CD4-positive, alpha-beta T cell treated with Interleukin-12 subunit alpha and Interleukin-12 subunit beta, for 1 hour (primary cell): ENCODE measurements at places on chromosomes 3 and 15.
A peak's percentile ranks its signal among the peaks of the same experiment; 100 is the strongest.

DNA sequence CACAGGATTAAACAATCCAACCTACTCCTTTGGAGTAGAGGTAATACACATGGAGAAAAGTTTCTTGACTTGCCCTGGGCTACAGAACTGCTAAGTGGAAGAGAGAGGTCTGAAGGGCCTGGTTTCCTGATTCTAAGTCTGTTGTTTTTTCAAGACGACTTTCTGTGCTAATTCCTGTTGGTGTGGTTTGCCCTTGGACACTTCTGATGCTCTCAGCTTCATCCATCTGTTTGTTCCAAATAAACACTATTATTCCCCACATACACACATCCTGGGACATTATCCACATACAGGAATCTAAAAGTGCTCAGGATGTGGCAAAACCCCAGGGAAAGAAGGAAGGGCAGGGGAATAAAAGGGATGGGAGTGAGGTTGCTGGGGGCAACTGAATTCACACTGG, 393.5 kb upstream of the TBL1XR1 start:
- DNase-seq = no peak

- DNase-seq = no peak
Observed at GRCh38 chr3:31038086-31038739, 143.8 kb upstream of the GADL1 start.

- peak; percentile 84 for DNase-seq
Observed at GRCh38 chr3:41117398-41117870, 81.9 kb upstream of the CTNNB1 start.

GRCh38 chr3:155871746-155872158, 1.3 kb downstream of the GMPS start:
- DNase-seq = peak; percentile 12

DNA sequence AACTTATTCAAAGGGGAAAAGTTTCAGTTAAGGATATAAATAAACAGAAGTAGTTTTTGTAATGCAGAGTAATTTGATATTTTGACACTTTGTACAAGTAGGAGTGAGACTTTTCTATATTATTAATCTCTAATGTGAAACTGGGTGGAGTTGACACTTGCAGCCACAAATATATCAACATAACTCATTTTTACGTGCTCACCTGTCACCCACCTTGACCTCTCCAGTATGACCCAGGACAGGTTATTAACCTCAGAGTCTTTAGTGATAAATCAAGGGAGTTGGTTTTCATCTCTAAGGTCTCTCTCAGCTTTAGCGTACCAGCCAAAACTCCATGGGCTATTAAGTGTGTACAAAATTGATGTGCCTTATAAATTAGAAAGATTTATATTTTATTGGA, 7.4 kb downstream of the CRYBG3 start:
- DNase-seq = no peak

DNA sequence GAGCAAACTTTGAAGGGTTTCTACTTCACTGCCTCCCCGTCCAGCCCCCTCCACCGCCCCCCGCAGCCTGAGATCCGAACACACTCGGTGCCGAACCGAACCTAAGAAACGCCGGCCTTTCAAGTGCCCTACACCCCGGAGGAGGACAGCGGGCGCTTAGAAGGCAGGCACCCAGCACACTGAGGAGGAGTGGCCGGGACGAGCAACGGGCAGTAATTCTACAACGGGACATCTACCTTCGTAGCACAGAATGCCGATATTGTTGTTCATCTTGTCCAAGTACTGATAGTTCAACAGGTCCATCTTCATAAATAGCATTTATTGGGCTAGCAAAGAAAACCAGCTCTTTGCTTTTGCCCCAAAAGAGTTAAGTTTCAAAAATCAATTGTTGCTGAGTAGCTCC, 513 bp downstream of the VGLL4 start:
- DNase-seq = peak; percentile 19

GRCh38 chr15:78444255-78444654, 6.2 kb downstream of the IREB2 start:
- DNase-seq = no peak

- no peak for DNase-seq
Observed at GRCh38 chr3:12472796-12473195, 11.5 kb upstream of the TSEN2 start.

GRCh38 chr3:48278884-48279559, 38.1 kb downstream of the ZNF589 start:
- no peak for DNase-seq

GRCh38 chr15:29312387-29312786, 42.8 kb upstream of the NSMCE3 start:
- DNase-seq = no peak

- DNase-seq = no peak
Observed at GRCh38 chr15:85743392-85744055, 51.2 kb downstream of the KLHL25 start.

- DNase-seq = no peak
Observed at GRCh38 chr3:56838448-56838847, 36.7 kb upstream of the ARHGEF3 start.

GRCh38 chr3:196496183-196496582, 7.4 kb downstream of the RNF168 start:
- DNase-seq = no peak

- DNase-seq = no peak
Observed at GRCh38 chr3:56321892-56322291, 146.4 kb downstream of the ERC2 start.

DNA sequence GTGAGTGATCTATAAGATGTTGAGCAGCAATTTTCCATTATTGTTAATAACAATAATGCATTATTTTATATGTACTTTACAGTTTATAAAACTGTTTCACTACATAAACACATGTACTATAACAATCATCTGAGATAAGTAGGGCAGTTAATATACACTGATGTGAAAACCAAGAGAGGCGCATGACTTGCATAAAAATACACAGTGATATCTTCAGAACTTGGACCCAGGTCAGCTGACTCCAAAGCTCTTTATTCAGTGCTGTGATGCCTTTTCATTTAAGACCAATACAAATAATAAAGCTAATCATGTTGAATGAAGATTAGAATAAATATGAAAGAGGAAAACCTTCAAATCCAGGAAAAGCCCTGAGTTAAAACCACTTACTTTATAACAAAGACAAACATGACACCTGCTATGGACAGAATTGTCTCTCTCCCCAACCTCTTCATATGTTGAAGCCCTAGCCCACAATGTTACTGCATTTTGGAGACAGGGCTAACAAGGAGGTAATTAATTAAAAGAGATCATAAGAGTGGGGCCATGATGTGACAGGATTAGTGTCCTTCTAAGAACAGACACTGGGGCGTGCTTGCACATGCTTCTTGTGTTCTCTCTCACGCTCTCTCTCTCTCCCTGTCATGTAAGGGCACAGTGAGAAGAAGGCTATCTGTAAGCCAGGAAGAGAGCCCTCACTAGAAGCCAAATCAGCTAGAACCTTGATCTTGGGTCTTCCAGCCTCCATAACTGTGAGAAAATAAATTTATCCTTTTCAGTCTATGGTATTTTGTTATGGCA, 55.8 kb upstream of the TSPAN3 start:
- DNase-seq = no peak

DNA sequence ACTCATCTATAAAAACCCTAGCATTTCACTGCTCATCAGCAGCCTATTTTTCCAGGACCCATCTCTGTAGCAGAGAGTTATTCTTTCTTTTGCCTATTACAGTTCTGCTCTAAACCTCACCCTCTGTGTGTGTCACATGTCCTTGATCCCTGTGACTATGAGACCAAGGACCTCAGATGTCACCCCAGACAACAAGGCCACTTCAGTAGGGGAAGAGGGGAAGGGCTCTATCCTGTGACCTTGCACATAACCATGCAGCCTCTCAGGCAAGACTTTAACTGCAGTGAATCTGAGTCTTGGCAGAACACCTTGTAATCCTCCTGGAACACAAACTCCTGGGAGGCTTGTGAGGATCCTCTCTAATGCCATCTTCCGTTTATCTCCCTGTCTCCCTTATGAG, 4.4 kb upstream of the ZNF589 start:
- no peak for DNase-seq

GRCh38 chr3:185063431-185063830, 89.4 kb downstream of the C3orf70 start:
- DNase-seq = no peak

- DNase-seq = peak; percentile 55
Observed at GRCh38 chr15:67240235-67241131, 14.0 kb downstream of the AAGAB start.

DNA sequence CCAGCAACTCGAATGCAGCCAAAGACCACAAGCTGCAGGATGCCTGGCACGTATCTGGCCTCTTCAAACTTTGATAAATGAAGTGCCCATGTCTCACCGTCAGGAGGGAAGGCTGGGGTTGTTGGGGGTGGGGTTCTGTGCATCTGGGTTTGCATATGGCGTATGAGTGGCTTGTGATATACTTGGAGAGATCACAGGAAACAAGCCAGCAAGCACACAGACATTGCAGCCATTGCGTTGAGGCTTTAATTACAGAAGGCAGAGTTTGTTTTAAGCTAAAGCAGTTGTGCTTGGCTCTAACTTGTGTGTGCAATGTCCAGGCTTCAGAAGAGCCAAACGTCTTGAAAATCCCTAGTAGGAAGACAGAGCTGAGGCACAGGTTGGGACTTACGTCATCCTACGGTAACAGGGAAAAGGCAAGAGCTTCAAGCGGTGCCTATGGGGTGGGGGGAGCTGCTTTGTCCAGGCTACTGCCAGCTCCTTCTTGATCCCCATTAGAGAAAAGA, 109.2 kb downstream of the ASB7 start:
- no peak for DNase-seq

GRCh38 chr3:191005790-191006189, 143.3 kb upstream of the GMNC start:
- no peak for DNase-seq

- no peak for DNase-seq
Observed at GRCh38 chr15:38088971-38089370, 154.5 kb downstream of the TMCO5A start.

DNA sequence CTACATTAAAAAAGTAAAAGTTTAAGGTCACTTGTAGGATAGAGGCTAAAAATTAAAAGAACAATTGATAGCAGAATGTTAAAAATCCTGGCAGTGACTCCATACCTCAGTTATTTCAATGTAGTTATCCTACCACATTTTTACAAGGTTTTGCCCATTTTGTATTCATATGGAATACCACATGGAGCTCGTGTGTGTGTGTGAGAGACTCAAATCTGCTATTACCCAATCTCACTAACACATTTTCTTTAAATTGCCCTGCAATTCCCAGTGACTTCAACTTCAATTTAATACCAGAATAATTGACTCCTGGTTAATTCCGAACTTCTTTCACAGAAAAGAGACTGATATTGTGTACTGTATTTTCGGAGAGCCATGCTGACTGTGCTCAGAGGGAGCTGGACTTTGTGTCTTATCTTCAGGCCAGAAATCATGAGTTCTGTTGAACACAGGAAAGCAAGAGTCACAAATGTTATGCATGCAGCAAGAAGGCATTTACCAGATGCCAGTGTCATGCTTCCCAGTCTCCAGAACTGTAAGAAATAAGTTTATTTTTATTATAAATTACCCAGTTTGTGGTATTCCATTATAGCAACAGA, 529.0 kb upstream of the NECTIN3 start:
- DNase-seq = no peak

DNA sequence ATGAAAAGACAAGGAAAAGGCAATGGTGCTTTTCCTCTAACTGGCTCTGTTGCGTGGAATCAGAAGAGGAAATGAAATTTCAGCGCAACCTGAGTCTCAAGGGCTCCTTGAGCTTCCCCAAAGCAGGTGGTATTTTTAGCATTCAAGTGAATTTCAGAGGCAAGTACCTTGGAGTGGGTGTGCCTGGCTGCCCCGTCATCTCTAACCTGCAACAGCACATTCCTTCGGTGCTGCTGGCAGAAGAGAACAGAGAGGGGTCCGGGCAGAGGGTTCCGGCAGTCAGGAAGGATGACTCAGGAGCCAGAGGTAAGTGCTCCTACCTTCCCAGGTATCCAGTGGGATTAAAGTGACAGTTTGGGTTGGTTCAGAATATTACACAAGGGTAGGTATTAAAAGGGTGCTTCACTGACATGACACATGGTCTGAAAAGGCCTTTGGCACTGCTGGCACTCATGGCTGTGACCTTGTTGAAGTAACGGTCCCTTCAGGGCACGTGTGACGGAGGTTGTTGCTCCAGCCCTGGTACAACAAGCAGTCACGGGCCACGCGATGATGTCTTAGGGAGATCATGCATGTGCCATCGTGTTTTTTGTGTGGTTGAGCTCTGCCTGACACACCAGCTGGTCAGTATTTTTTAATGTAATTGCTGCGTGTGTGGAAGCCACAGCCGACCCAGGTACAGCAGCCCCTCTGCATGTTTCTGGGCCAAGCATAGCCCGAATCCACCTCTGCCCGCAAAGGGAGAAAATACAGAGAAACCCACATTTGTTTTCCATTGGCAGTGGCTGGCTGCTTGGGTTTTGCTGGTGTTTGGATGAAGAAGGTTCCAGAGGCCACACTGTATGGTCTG, 75.7 kb downstream of the LRRK1 start:
- DNase-seq = no peak

DNA sequence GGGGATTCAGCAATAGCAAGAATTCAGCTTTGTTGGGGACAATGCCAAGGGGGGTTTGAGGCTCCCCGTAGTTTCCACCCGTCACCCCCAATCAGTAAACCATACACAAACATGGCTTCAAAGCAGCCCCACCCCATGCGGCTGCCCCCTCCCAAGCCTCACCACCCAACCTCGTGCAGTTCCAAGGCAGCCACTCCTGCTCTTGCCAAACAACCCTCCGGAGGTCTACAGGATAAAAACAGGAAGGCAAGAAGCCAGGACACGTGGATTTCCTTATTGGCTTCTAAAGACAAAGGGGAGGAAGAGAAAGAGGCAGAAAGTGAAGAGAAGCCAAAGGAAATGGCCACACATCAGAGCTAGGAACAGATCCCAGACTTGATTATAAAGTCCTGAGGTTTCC, 121.1 kb downstream of the SHQ1 start:
- no peak for DNase-seq

- no peak for DNase-seq
Observed at GRCh38 chr3:161548301-161548700, 51.7 kb downstream of the OTOL1 start.

GRCh38 chr3:6251612-6252400, 609.1 kb upstream of the GRM7 start:
- no peak for DNase-seq

DNA sequence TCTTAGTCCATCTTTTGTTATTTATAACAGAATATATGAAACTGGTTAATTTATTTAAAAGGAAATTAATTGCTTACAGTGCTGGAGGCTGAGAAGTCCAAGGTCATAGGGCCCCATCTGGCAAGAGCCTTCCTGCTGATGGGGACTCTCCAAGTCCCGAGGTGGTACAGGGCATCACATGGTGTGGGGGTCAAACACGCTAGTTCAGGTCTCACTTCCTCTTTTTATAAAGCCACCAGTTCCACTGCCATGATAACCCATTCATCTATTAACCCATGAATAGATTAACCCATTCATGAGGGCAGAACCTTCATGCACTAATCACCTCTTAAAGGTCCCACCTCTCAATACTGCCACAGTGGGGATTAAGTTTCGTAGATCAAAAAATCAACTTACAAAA, 659.3 kb downstream of the NAALADL2 start:
- no peak for DNase-seq

GRCh38 chr15:61133361-61133760, 95.7 kb downstream of the RORA start:
- no peak for DNase-seq

DNA sequence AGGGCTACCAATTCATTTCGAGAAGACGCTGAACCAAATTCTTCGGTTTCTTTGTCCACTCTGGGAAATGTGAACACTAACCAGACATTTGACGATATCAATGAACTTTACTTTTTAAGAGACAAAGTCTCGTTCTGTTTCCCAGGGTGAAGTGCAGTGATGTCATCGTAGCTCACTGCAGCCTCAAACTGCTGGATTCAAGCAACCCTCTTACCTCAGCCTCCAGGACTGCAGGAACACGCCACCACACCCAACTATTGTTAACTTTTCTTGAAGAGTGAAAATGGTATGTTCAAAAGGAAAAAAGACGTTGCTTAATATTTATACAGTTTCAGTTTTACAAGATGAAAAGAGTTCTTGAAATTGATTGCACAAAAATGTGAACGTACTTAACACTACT, 30.6 kb downstream of the MB21D2 start:
- no peak for DNase-seq
